ENCODE measurements at places on chromosomes 4 and X. TPM values are rescaled to one million over a fixed set of nuclear protein-coding genes. Genes with fewer than 3 reads are reported as not detected.

DNA sequence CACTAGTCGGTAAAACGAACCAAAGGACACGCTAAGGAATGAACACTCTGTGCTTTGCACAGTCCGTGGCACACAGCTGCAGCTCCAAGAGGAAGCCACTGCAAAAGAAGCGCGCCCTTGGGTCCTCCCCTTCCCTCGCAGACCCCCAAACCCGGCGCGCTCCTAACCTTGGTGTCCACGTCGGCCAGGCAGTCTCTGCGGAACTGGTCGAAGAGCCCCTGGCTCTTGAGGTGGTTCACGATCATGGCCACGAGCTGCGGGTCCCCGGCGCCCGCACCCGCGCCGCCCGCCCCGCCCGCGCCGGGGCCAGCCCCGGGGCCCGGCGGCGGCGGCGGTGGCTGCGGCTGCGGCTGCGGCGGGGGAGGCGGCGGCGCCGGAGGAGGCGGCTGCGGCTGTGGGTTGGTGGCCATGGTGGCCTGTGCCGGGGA, 333 bp downstream of the BOD1L1 start:
- peaks cover 5% of the 10 kb centered on the region for H3K4me1 ChIP-seq
- H3K27me3 ChIP-seq = no peaks in the 10 kb centered on the region
- no peaks in the 10 kb centered on the region for H3K36me3 ChIP-seq

GRCh38 chrX:110698696-110699095, 96.9 kb downstream of the CHRDL1 start:
- H3K27ac ChIP-seq = no peak overlapping the region
- no peaks in the 10 kb centered on the region for H3K36me3 ChIP-seq
- H3K27me3 ChIP-seq = peaks cover 4% of the 10 kb centered on the region
- DNase-seq = no peak
- no peaks in the 10 kb centered on the region for H3K4me1 ChIP-seq

DNA sequence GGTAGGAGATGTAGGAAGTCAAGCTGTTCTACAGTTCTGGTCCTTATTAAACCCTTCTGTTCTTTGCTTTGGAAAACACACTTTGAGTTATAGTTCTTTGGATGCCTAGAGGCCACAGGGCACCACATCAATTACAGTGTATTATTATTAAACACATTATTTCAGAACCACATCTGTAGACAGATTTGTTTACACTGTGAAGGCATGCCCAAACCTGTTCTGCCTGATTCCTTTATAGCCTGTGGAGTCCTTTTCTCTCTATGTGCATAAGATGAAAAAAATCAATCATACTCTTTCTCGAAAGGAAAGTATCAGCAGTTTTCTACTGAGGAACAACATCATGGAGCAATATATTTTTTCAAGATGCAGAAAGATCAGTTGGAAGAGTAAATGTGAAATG, 371.3 kb upstream of the INTU start:
- H3K27ac ChIP-seq = no peak overlapping the region
- H3K36me3 ChIP-seq = no peaks in the 10 kb centered on the region
- no peaks in the 10 kb centered on the region for H3K27me3 ChIP-seq
- no peak overlapping the region for H3K4me3 ChIP-seq
- DNase-seq = peak; percentile 13
- H3K4me1 ChIP-seq = no peaks in the 10 kb centered on the region

DNA sequence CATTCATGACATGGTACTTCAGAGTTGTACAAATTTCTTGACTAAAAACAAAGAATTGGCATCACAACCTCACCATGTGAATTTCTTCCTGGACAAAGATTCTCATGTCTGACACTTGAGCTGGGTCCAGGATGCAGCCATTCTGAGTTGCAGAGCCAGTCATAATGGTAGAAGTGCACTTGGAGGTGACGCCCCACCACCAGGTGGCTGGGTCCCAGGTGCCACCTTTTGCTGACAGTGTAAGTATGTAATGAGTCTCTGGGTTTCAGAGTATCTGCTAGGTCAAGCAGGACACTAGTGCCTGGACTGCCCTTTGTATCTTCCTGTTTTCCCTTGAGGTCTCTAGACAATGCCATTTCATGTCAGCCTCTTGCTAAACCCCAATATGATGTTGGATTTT, 36.6 kb upstream of the WDR1 start:
- no peak overlapping the region for H3K27ac ChIP-seq
- no peak for DNase-seq
- no peak overlapping the region for H3K4me3 ChIP-seq
- H3K27me3 ChIP-seq = no peaks in the 10 kb centered on the region
- H3K4me1 ChIP-seq = peaks cover 7% of the 10 kb centered on the region
- H3K36me3 ChIP-seq = no peaks in the 10 kb centered on the region

GRCh38 chr4:38979511-38980230, 52.5 kb downstream of the TMEM156 start:
- no peak for DNase-seq
- H3K27ac ChIP-seq = no peak overlapping the region
- no peaks in the 10 kb centered on the region for H3K36me3 ChIP-seq
- H3K27me3 ChIP-seq = no peaks in the 10 kb centered on the region
- no peak overlapping the region for H3K4me3 ChIP-seq
- H3K4me1 ChIP-seq = no peaks in the 10 kb centered on the region

DNA sequence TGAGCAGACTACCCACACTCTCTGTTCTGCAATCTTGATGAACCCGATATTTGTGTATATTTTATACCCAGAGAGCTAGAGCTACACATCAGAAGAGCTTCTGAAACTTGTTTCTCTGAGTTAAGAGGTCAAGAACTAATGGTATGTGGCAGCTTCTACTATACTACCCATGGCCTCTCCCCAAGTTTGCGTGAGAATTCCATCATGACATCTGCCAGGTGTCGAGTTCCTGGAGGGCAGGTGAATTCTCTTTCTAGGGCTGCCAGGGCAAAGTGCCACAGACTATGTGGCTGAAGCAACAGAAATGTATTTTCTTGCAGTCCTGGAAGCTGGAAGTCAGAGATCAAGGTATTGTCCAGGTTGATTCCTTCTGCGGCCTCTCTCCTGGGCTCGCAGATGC, 4.4 kb downstream of the SORCS2 start:
- peaks cover 61% of the 10 kb centered on the region for H3K4me1 ChIP-seq
- DNase-seq = no peak
- no peak overlapping the region for H3K4me3 ChIP-seq
- H3K27me3 ChIP-seq = peaks cover 21% of the 10 kb centered on the region

The AR gene
- 5.0 TPM for total RNA-seq

Data from spinal cord (tissue), 10 donors.